PC-3 (cell line): ENCODE measurements at places on chromosomes 12 and 14. TPM values are rescaled to one million over a fixed set of nuclear protein-coding genes. Genes with fewer than 3 reads are reported as not detected.

Gene SPX
- 0.87 TPM in 1 of 2 replicates, not detected in the other for total RNA-seq

Gene NKX2-1
- total RNA-seq = not detected in 2 replicates

Gene RFX4
- not detected in 2 replicates for total RNA-seq

Gene KIF26A
- 3.1 TPM in 2 replicates for total RNA-seq

Gene SERPINA12
- total RNA-seq = not detected in 2 replicates

Gene VSIG10
- 60.8 and 68.8 TPM in 2 replicates for total RNA-seq

Gene RPL6
- total RNA-seq = 1,342 and 1,509 TPM in 2 replicates

Gene IL25
- not detected in 2 replicates for total RNA-seq

Gene ACTR6
- 18.4 and 21.2 TPM in 2 replicates for total RNA-seq
